GM06990 (cell line): ENCODE measurements at places on chromosomes 6 and 20.
A peak's percentile ranks its signal among the peaks of the same experiment; 100 is the strongest.

DNA sequence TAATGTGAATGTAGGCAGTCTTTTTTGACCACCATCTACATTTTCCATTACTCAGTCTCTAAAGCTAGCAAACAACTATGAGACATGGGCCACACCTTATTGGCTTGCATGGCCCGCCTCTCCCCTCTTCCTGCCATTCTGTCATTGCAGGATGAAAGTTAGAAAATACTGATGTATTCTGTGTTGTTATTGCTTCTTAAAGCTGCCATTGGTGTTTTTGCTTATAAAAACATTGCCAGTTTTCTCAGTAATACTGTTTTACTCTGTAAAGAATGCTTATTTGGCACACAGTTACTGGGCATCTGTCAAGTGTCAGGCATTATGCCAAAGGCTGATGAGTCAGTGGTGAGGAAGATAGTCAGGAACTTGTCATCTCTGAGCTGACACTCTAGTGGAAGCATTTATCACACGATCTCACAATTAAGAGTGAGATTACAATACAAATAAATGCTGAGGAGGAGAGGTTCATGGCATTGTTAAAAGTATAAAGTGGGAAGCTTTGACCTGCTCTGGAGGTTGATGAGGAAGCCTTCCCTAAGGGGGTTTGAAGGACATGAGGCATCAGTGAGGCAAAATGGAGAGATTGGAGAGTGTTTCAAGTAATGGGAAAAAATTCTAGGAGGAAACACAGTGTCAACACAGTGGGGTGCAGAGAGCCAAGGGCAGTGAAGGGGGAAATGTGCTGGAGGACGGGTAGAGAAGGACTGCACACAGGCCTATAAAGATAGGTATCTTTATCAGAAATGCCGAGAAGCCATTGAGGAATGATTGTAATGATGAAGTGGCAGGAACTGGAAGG is 14.7 kb downstream of the KLHL32 start:
- no peak for DNase-seq

- no peak for DNase-seq
Measured at GRCh38 chr20:52295556-52295955, 104.0 kb upstream of the ZFP64 start.

- DNase-seq = no peak
Measured at GRCh38 chr6:37878150-37878710, 58.7 kb downstream of the ZFAND3 start.

DNA sequence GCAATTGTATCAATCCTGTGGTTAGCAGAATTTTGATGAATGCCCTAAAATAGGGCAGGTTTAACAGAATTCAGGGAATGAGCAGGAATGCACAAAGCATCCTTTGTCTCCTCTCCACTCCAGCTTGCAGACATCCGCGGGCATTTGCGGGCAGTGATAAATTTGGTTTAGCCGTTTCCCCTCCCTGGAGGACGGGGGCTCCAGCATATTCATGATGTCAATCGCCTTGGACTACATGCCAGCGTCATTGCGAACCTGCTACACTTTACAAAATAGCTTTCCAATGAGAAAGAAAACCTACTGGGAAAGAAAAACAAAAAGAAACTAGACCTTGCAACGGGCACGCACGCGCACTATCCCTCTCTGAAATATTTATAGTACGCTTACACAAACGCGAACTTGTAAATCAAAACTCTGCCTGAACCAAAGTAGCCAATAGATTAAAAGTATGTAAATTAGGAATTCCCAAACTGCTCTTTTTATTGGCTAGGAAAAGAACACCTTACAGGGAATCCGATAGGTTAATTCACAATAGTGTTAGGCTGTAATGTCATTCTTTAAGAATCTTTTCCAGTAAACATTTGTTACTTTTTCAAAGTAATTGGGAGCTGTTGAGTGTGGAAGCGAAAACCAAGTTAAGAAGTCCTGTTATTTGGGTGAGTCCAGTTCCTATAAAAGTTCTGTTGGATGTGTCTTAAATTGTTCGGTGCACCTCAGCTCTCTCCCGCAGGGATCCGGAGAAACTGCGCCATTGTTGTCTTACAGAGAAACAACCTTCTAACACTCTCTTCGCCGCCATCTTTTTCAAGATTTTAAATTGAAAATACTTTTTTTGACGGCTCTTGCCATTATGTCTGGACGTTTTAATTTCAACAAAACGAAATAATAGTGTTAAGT is 136.7 kb downstream of the HFE start:
- DNase-seq = peak; percentile 61

- no peak for DNase-seq
Measured at GRCh38 chr6:57306273-57306672, 11.2 kb upstream of the PRIM2 start.
